HFFc6 (cell line): ENCODE measurements at places on chromosomes 1 and 21. TPM values are rescaled to one million over a fixed set of nuclear protein-coding genes. Genes with fewer than 3 reads are reported as not detected.

- peaks cover 83% of the 10 kb centered on the region for H3K4me1 ChIP-seq
- H3K27me3 ChIP-seq, result peaks cover 2% of the 10 kb centered on the region; the same call in 1 of the 2 replicates
- no peak overlapping the region for H3K4me3 ChIP-seq
- DNase-seq, result no peak
Observed at GRCh38 chr21:14879458-14879857, 185.3 kb downstream of the NRIP1 start.

DNA sequence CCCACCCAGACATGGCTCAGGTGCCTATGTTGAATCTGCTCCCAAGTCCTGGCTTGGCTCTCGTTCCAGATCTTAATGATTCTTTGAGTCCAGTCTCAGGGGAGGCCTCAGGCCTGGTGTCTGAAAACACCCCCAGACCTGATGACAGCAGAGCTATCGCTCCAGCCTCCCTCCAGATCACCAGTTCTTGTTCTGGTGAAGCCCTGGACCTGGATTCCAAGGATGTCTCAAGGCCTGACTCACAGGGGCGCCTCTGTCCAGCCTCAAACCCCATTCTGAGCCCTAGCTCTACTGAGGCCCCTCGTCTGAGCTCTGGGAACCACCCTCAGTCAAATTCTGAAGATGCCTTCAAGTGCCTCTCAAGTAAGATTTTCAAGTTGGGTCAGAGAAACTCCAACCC is 11.4 kb downstream of the MROH7 start:
- DNase-seq, result peak; percentile 21
- H3K36me3 ChIP-seq, result no peaks in the 10 kb centered on the region
- H3K27ac ChIP-seq, result no peak overlapping the region
- no peak overlapping the region for H3K4me3 ChIP-seq
- H3K27me3 ChIP-seq, result peaks cover 21% of the 10 kb centered on the region
- H3K4me1 ChIP-seq, result peaks cover 6% of the 10 kb centered on the region

DNA sequence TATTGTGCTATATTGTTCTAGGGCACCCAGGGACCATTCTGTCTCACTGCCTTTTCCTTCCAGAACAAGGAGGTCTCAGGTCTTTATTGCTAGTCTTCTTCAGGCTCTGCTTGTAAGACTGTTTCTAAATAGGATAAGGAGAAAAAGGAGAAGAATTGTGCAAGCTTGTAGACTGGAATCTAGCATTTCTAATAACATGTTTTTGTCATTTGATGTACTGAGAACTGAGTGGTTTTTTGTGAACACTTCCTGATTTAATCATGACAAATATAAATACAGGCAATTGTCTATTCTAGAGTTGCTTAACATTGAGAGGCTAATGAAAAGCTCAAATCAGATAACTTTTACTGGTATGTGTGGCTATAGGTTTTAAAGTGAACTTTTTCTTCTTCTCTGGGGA is 77.6 kb downstream of the CLIC4 start:
- H3K4me1 ChIP-seq, result peaks cover 69% of the 10 kb centered on the region
- H3K4me3 ChIP-seq, result peak overlapping the region; percentile 7; the same call in 1 of the 2 replicates
- peak overlapping the region; percentile 54 for H3K27ac ChIP-seq
- H3K27me3 ChIP-seq, result peaks cover 5% of the 10 kb centered on the region
- DNase-seq, result no peak
- H3K36me3 ChIP-seq, result peaks cover 34% of the 10 kb centered on the region

DNA sequence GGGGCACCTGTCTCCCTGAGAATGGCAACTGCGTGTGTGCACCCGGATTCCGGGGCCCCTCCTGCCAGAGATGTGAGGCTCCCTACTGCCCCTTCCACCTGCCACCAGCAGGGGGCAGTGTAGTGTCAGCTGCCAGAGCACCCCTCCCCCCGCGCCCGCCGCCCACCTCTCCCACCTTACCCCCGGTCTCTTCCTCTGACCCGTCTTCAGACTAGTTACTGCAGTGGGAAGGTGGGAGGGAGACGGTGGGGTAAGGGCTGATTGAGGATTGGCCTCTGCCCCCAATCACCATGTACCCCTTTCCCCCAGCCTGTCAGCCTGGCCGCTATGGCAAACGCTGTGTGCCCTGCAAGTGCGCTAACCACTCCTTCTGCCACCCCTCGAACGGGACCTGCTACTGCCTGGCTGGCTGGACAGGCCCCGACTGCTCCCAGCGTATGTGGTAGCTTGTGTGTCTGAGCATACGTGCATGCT is 10.1 kb upstream of the LRRC71 start:
- H3K27ac ChIP-seq, result no peak overlapping the region
- no peak overlapping the region for H3K4me3 ChIP-seq
- H3K36me3 ChIP-seq, result peaks cover 9% of the 10 kb centered on the region
- no peak for DNase-seq
- peaks cover 9% of the 10 kb centered on the region for H3K27me3 ChIP-seq

DNA sequence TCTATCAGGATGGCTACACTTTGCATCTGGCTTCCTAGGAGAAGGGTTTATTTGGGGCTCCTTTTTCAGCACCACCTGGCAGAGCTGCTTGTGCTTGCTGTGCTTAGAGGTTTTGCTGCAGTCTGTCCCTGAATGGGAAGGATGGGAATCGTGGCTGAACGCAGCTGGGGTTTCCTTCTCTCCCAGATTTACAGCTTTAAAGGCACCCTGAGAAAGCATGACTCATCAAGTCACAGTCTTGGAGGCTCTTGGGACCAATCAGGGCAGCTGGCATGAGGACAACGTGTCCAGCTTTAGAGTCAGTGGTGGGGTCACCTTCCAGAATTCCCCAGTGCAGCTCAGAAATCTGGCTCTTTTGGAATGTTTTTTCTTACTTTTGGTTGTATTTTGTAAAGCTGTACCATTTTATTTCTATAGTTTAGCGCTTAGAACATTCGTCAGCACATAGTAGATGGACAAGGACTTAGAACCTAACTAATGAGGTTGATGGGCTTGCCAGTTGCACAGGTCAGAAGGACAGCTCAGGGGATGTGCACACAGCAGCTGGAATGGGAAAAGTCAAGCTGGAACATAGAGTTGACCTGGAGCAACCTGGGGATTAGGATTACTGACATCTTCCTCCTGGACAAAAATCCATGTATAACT is 222.6 kb downstream of the PRDM2 start:
- no peaks in the 10 kb centered on the region; the same call in 1 of the 2 replicates for H3K27me3 ChIP-seq
- no peak overlapping the region for H3K27ac ChIP-seq
- H3K36me3 ChIP-seq, result peaks cover 17% of the 10 kb centered on the region; the same call in 1 of the 2 replicates
- no peaks in the 10 kb centered on the region for H3K4me1 ChIP-seq
- DNase-seq, result no peak
- H3K4me3 ChIP-seq, result no peak overlapping the region

DNA sequence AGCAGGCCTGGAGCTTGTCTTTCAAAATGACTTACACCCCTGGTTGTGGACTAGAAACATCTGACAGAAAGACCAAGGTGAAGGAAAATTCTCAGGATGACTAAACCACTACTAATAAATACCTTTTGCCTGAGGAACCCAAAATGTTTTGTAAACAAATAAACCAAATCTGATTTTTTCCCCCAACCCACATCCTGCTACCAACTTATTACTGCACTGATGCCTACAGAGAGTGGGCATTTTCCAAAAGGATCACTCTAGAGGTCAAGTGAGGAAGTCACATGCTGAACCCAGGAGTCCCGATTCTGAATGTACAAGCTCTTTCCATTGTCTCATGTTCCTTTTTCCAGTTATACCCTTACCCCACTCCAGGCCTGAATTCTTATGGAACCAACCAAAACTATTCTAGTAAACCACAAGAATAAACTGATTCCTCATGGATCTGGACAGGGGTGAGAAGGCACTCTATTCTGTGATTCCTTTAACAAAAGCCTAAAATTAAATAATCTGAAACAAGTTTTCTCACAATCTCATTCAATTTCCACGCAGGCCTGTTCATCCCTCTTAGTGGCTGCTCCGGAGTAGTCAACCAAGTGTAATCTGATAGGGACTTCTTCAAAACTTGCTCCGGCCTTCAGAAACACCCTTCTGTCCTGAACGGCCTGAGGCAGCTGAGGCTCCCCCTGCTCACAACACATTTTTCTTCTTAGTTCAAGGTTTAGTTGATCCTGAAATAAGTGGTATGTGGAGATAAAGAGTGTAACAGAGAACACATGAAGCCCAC is 1.4 kb downstream of the PI4KB start:
- H3K36me3 ChIP-seq, result peaks cover 17% of the 10 kb centered on the region
- peak overlapping the region; percentile 89 for H3K27ac ChIP-seq
- peak; percentile 19 for DNase-seq
- peak overlapping the region; percentile 96 for H3K4me3 ChIP-seq
- no peaks in the 10 kb centered on the region; the same call in 1 of the 2 replicates for H3K27me3 ChIP-seq

- H3K27me3 ChIP-seq, result peaks cover 7% of the 10 kb centered on the region
- peaks cover 15% of the 10 kb centered on the region for H3K4me1 ChIP-seq
- H3K36me3 ChIP-seq, result no peaks in the 10 kb centered on the region
- no peak overlapping the region for H3K27ac ChIP-seq
Observed at GRCh38 chr1:24203404-24203803, 16.3 kb upstream of the IFNLR1 start.

GRCh38 chr1:174070614-174071013 is 48.5 kb upstream of the RC3H1 start:
- peaks cover 32% of the 10 kb centered on the region for H3K4me1 ChIP-seq
- no peaks in the 10 kb centered on the region for H3K36me3 ChIP-seq
- no peak overlapping the region for H3K27ac ChIP-seq
- H3K27me3 ChIP-seq, result peaks cover 6% of the 10 kb centered on the region; the same call in 1 of the 2 replicates
- H3K4me3 ChIP-seq, result no peak overlapping the region

DNA sequence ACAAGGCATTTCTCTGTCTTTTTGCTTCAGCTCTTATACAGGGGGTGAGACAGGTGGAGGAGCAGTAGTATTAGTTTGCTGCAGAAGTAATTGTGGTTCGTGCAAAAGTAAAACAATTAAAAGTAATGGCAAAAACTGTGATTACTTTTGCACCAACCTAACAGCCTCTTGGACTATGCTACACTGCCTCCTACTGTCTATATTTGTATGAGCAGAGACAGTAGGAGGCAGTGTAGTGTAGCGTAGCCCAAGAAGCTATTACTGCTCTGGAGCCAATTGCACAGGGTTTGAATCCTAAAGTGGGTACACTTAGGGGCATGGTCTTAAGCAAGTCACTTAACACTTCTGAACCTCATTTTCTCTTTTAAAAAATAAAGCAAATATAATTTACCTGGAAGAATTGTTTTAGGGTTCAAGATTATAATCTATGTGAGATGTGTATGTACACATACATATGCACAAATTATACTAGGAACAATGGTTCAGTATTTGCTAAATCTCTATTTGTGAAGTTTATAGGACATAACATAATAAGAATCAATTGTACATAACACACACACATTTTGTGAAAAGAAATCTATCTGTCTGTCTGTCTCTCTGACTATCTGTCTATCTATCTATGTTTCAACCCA is 103.8 kb downstream of the BRINP3 start:
- no peaks in the 10 kb centered on the region for H3K4me1 ChIP-seq
- no peaks in the 10 kb centered on the region for H3K27me3 ChIP-seq
- H3K4me3 ChIP-seq, result no peak overlapping the region
- no peak for DNase-seq
- H3K27ac ChIP-seq, result no peak overlapping the region
- no peaks in the 10 kb centered on the region; the same call in none of the 2 replicates for H3K36me3 ChIP-seq

DNA sequence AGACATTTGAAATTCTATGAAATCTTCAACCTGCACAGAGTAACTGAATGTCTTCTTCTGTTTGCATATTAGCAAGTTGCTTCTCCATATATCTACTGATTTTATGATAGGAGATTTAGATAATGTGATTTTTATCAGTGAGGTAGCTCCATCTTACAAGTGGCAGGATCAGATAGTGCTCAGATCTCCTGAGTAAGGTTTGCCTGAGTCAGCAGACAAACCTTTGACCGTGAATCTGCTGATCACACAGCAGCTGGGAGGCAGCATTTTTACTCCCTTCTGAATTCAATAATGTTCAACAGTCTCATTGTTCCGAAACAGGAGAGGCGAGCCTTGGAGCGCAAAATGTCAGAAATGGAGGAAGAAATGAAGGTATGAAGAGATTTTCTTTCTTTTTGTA is 141.4 kb downstream of the SYT2 start:
- no peak for DNase-seq
- no peaks in the 10 kb centered on the region; the same call in 1 of the 2 replicates for H3K27me3 ChIP-seq
- no peak overlapping the region for H3K4me3 ChIP-seq
- H3K36me3 ChIP-seq, result no peaks in the 10 kb centered on the region; the same call in 1 of the 2 replicates
- H3K4me1 ChIP-seq, result peaks cover 42% of the 10 kb centered on the region

GRCh38 chr1:98121646-98122045 is 200.8 kb upstream of the DPYD start:
- no peak overlapping the region for H3K27ac ChIP-seq
- DNase-seq, result no peak
- no peaks in the 10 kb centered on the region for H3K27me3 ChIP-seq
- peaks cover 15% of the 10 kb centered on the region; the same call in 1 of the 2 replicates for H3K4me1 ChIP-seq
- peaks cover 7% of the 10 kb centered on the region; the same call in 1 of the 2 replicates for H3K36me3 ChIP-seq

- no peak overlapping the region for H3K27ac ChIP-seq
- H3K27me3 ChIP-seq, result peaks cover 15% of the 10 kb centered on the region
- H3K4me1 ChIP-seq, result no peaks in the 10 kb centered on the region
- no peaks in the 10 kb centered on the region for H3K36me3 ChIP-seq
- DNase-seq, result no peak
Observed at GRCh38 chr1:204863024-204863423, 7.6 kb upstream of the NFASC start.

DNA sequence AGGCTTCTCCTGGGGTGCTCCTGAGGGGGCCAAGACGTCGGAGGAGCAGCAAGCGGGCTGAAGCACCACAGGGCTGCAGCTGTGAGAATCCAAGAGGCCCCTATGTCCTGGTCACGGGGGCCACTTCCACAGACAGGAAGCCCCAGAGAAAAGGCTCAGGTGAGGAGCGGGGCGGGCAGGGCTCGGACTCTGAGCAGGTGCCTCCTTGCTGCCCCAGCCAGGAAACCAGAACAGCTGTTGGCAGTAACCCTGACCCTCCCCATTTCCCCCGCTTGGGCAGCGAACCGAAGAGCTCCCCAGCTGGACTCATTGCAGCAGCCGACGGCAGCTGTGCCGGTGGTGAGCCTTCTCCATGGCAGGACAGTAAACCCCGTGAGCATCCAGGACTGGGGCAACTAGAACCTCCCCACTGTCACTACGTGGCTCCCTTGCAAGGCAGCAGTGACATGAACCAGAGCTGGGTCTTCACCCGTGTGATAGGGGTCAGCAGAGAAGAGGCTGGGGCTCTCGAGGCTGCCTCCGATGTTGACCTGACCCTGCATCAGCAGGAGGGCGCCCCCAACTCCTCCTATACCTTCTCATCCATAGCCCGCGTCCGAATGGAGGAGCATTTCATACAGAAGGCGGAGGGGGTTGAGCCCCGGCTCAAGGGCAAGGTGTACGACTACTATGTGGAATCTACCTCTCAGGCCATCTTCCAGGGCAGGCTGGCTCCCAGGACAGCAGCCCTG is 625 bp downstream of the KLHDC7A start:
- H3K27ac ChIP-seq, result no peak overlapping the region
- H3K4me1 ChIP-seq, result no peaks in the 10 kb centered on the region
- no peak for DNase-seq
- H3K4me3 ChIP-seq, result no peak overlapping the region
- peaks cover 2% of the 10 kb centered on the region; the same call in 1 of the 2 replicates for H3K27me3 ChIP-seq

DNA sequence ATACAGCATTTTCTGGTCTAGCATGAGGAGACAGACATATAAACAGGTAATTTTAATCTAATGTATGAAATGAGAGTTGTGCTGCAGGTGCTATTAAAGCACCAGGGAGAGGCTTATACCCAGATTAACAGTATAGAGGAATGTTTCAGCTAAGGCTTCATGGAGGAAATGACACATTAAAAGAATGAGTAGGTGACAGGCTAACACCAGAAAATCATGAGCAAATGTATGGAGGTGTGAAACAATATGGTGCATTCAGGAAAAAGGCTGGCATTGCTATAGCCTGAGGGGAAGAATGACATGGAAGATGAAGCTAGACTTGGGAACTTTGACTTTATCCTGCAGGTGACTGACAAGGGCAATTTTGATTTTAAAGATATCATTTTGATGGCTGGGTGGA is 7.0 kb downstream of the ARPC5 start:
- DNase-seq, result no peak
- H3K27ac ChIP-seq, result peak overlapping the region; percentile 62
- H3K4me1 ChIP-seq, result peaks cover 72% of the 10 kb centered on the region
- peaks cover 68% of the 10 kb centered on the region for H3K36me3 ChIP-seq

The SGIP1 gene
- 53.3 and 74.7 TPM in 2 replicates for total RNA-seq

The DPYD gene
- 34.8 to 77.8 TPM (median 43.5 TPM) in 3 replicates for total RNA-seq

The HEYL gene
- total RNA-seq, result not detected in 2 replicates

The GBP7 gene
- total RNA-seq, result not detected in 3 replicates

The ZSCAN20 gene
- total RNA-seq, result 5.0 to 7.0 TPM (median 5.7 TPM) in 3 replicates

The LELP1 gene
- not detected in 3 replicates for total RNA-seq
